ENCODE measurements at places on chromosomes 6 and 20.

GRCh38 chr6:113634352-113635163 lies 222.6 kb upstream of the MARCKS start:
- DNase-seq = no peak

GRCh38 chr6:150333585-150333941 lies 35.2 kb upstream of the IYD start:
- no peak for DNase-seq

- DNase-seq = peak; percentile 73
Observed at GRCh38 chr6:149566410-149567193, 427 bp downstream of the GINM1 start.

- no peak for DNase-seq
Observed at GRCh38 chr6:166556863-166557322, 29.6 kb downstream of the RAMACL start.

- no peak for DNase-seq
Observed at GRCh38 chr6:164007881-164008280, 593.4 kb downstream of the QKI start.

GRCh38 chr20:33431797-33432381 lies 11.7 kb downstream of the SNTA1 start:
- DNase-seq = no peak

GRCh38 chr20:36875702-36876472 lies at the start of gene TLDC2:
TSS of gene TLDC2 (plus strand) at chr20:36876138. CDS start at chr20:36876175, 37 bp downstream.
- DNase-seq = no peak

DNA sequence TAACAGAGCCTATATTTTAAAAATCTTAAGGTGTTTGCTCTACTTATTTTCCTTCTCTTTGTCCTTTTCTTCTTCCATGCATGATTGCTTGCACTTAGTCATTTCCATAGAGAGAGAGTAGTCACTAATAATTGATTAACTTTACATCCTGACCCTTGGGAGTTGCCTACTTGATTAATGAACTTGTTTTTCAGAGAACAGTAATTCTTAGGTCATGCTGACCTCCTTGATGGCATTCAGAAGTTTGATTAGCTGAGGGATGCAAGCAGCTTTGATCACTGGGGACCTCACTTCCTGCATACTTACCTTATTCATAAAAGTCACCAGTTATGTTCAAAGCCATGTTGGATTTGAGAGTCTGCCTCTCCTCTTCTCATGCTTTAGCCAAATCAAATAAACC lies 715.6 kb upstream of the ID4 start:
- no peak for DNase-seq

DNA sequence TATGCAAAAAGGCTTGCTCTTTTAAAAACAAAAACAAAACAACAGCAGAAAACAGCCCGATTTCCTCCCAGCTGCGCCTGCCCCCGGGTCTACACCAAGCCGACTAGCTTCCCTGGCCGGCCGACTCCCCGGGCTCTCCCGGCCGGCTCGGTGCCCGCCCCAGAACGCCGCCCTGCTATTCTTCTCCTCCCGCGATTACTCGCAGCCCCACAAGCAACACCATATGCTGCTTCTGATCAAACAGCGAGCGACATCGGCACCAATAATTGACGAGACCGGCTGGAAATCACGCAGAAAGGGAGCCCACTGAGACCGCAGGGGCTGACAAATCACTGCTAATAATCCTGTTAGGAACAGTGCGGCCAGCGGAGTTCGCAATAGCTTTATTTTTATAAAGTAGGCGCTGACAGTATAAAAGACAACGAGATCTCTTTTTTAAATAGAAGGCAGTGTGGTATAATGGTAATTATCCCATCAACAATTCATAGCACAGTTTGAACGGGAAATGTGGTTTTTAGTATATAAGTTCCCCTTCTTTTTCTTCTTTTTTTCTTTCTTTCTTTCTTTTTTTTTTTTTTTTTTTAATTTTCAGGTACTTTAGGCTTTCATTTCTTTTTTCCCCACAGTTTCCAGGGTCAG lies 3.3 kb downstream of the SIM1 start:
- peak; percentile 76 for DNase-seq

DNA sequence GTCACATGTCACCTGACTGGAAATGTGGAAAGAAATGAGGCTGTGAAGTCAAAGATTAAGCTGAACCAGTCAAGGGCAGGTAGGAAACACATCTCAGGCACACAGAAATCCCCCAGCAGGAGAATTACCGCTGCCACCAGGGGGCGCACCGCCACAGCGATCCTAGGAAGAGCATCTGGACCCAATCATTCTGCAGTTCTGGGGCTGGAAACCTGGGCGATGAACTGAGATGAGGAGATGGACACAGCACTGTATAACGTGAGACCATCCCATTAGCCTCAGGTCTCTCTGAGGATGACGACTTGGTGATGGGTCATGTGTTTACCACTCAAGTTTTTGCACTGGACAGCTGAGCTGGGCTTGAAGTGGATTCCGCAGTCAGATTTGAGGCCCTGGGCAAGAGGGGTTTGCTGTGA lies 6.5 kb upstream of the SLC24A3 start:
- DNase-seq = peak; percentile 86
